ENCODE measurements at places on chromosomes 7 and 10.

GRCh38 chr7:115827305-115828045, 203.1 kb downstream of the TFEC start:
- DNase-seq, result no peak

GRCh38 chr7:5665094-5666025, 116.1 kb downstream of the RNF216 start:
- peak; percentile 79 for DNase-seq

DNA sequence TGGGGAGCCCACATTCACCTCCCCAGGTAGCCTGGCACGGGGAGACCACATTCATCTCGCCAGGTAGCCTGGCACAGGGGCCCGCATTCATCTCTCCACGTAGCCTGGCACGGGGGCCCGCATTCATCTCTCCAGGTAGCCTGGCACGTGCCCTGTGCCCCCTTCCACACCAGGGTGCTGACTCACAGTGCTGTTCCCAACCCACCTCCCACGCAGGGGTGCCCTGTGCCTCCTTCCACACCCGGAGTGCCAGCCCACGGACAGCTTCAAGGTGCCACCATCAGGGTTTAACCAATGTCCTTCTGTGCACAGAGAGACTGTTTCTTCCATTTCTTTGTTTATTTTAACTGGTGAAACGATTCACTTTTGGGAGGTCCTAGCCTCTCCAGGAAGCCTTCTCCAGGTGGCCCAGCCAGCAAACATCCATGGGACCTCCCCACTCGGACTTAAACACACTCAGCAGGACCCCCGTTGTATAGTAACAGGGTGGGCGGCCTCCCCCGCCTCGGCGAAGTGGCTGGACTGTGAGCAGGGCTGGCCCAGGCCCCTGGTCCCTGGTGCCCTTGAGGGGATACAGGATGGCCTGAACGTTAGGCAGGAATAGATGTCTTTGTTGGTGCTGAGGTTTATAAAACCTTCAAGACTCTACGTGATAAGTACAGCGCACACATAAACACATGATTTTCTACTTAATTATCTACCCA, 41.1 kb upstream of the FOXL3 start:
- no peak for DNase-seq

DNA sequence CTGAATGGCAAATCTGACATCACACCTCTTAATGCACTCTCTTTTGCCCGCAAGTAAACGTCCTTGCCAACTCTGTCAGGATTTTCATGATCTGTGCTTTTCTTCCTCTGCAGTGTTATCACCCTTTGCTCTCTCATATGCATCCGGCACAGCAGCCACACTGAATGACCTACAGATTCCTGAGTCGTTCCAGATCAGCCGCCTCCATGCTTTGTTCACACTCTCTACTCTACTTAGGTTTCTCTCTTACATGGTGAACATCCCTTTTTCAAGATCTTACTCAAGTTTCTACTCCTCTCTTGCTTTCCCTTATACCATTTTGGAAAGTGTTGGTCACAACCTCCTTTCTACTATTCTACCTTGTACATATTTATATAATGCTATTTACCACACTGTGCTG, 127.7 kb upstream of the AOAH start:
- peak; percentile 16 for DNase-seq

GRCh38 chr7:90764848-90765570, 168.9 kb downstream of the CDK14 start:
- DNase-seq, result no peak

- no peak for DNase-seq
These were observed 111.8 kb downstream of the VIPR2 start for GRCh38 chr7:159032753-159033472.

GRCh38 chr7:128777156-128778123, 1.8 kb upstream of the OPN1SW start:
- no peak for DNase-seq

DNA sequence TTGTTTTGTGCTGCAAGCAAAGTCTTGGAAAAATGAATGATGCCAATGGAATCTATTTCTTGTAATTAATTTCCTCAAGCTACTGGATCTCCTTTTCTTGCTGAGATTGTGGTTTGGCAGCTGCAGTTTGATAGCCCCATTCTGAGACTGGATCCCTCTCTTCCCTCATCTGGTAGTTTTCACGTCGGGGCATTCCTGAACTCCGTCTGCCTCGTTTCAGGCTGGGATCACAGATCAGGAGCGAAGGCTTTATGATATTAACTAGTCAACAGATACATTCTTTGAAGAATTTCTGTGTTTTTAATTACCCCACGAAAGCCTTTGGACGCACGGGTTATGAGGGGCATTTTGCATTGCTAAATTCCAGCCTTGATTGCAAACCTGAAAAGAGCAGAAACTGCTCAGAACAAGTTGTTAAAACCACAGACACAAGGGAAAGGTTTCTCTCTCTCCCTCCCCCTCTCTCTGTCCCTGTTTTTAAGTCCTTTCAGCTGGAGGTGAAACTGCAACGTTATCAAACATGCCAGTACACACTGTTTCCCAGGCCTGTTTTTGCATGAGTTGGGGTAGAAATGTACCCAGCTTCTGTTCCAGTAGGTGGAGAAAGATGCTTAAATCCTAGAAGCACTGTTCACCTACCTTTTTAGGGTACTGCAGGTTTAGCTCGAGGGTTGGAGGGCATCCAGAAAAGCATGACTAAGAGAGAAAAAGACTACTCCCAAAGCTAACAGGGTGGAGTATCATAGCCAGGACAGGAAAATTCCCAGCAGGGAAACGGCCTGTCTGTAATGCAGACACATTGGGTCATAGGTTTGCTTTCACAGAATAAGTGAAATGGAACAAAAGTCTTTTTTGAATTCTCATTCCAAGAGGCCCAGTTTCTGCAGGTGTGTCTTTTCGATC, 124.3 kb downstream of the CUX1 start:
- no peak for DNase-seq

DNA sequence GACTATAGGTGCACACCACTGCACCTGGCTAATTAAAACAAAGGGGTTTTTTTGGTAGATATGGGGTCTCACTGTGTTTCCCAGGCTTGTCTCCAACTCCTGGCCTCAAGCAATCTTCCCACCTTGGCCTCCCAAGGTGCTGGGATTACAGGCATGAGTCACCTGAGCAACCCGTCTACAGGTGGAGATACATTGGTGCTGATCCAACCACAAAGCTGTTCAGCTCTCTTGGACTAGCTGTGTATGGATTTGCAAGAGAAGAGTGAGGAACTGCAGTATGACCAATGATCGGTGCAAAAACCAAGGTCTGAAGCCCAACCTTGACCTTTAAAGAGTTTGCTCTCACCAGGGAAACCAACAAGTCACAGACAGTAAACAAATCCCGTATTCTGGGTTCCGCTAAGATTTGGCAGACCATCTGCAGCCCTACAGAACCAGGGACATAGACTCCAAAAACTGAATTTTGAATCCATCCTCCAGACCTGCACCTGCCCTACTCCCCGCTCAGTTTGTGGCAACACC, 18.9 kb downstream of the EPHB4 start:
- no peak for DNase-seq

DNA sequence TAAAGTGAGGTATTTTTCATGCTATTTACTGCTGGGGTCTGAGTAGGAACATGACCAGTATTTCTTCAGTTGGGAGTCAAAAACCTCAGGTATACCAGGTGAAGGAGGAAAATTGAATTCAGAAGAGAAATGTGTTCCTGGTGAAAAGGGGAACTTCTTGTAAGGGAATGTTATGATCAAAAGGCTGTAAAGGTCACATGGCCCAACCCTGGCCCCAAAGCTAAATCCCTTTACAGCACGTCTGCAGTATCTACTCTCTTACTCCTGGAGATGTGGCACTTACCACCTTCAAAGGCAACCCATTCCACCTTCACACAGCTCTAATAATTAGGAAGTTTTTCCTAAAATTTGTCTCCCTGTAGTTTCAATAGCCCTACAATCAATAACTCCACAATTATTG, 15.2 kb downstream of the PIK3AP1 start:
- peak; percentile 52 for DNase-seq

GRCh38 chr10:17025444-17026295, 103.9 kb downstream of the CUBN start:
- DNase-seq, result peak; percentile 88

DNA sequence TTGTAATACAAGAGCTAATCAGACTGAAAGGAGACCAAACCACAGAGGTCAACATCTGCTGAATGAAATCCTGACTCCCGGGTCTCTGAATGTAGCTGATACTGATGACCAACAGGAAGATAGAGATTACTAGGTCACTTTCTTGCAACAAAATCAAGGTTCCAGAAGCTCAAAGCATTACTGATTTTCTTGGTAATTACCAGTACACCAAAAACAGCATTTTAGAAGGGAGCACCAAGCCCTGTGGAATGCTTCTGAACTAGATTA, 177.7 kb downstream of the SLC25A13 start:
- DNase-seq, result no peak

DNA sequence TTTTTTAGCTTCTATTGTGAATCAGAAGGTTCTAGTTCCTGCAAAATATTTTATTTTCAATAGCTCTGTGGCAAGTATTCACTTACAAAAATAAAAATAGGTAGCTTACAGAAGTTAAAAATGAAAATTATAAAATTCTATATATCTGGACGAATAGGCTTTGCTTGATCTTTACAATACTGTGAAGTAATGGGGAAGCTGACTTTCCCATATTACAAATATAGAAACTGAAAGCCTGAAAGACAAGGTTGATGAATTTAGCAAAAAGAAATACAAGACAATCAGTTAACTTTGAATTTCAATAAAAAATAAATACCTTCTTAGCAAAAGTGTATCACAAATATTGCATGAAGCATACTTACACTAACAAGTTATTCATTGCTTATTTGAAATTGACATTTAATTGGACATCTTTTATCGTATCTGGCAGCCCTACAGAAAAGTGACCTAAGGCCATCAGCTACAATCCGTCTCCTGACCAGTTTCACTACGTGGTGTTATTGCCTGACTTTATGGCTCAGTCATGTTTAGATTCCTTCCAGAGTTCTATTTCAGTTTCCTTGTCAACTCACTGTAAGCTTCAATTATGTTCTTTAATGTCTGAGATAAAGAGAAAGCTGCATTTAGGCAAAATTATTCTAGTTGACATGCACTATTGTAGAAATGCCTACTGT, 310.5 kb upstream of the HGF start:
- DNase-seq, result no peak

GRCh38 chr7:1532456-1533254, 2.2 kb downstream of the MAFK start:
- DNase-seq, result peak; percentile 88

DNA sequence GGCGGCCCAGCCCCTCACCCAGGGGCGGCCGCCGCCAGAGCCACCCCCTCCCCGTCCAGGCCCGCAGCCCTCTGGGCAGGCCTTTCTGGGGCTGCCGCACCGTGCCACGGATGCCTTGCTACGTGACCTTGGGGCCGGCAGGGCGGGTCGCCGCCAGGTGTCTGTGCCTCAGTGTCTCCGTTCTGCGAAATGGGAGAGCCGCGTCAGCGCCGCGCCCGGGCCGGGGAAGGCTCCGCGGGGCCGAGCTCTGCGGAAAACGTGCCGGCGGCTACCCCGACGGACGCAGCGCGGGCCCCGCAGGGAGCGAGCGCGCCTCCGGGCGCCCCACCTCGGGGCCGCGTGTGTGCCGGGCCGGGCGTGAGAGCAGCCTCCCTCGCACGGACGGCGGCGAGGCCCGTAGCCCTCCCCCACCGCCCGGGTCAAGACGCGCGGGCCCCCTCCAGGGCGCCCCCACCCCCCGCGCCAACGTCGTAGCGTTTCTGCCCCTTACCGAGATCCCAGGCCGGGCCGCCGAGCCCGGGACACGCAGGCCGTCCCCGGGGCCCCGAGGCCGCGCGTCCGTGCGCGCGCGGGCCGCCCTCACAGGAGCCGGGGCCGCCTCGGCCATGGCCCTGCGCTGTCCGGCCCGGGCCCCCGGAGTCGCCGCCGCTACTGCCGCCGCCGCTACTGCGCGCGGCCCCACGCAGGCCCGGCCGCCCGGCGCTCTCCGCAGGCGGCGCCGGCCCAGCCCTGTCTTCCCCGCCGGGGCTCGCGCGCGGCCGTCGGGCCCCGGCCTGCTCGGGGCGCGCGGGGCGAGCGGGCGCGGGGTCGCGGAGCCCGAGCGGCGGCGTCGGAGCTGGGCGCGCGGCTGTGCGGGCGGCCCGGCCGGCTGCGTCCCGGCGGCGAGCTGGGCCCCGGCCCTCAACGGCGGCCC, 1.1 kb downstream of the ZNF777 start:
- peak; percentile 23 for DNase-seq

DNA sequence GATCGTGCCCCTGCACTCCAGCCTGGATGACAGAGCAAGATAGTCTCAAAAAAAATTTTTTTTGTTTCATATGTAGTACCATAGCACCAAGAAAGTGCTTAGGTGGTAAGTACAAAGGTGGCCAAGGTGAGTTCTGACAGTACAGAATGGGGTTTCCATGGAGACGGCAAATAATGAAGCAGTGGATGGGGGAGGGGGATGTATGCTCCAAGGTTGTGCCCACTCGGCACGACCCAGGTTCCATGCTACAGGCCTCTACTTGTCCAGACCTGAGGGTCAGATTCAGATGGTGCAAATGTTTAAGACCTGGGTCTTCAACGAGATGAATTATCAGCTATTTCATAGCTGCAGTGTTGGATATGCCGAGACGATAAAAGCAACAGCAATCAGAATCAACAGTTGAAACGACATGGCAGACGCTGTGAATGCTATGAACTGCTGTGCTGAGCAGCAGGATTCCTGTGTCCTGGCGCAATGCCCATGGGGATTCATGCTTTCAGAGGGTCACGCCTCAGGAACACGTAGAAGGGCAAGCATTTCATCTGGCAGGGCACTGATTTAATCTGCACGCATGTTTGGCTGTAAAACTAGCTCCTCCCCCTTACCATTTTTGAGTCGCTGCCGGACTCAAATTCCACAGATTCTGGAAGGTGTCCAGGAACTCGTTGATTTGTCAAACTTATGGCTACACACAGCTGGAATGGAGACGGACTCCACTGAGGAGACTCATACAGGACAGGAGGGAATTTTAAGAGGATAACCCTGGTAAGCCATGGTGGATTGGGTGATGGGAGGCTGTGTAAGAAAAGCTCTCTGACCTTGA, 256.5 kb downstream of the FRMD4A start:
- DNase-seq, result no peak

DNA sequence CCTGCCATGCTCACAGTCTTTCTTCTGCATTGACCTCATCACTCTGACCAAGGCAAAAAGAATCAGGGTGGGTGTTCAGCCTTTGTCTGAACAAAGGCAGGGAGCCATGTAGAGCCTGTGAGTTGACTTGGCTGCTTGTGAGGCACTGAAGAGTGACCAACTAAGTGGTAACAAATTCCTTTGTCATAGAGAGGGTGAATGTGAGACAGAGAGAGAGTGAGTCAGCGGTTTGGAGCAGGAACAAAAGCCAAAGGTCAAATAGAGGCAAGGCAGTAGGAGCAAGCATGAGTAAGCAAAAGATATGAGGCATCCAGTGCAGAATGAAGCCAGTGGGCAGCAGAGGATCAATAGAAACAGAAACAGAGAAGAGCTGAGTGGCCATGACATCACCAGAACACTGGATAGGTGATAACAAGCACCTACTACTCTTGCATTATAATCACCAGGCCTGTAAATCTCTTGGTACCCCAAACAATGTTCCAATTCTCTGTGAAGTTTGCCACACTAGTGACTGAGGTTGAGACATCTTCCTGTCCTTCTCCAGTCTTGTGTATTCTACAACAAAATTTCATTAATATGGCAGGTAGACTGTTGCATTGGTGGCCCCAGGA, 116.2 kb upstream of the LAMB4 start:
- peak; percentile 12 for DNase-seq

- no peak for DNase-seq
These were observed 40.0 kb upstream of the FAM3C start for GRCh38 chr7:121436136-121436535.

Measured in suppressor macrophage (primary cell).